Activated T-helper 1 cell treated with anti-CD3 and anti-CD28 coated beads, Interleukin-2, amount 50 U/mL, for 16 hours (primary cell): ENCODE measurements at places on chromosomes 4 and X.

DNA sequence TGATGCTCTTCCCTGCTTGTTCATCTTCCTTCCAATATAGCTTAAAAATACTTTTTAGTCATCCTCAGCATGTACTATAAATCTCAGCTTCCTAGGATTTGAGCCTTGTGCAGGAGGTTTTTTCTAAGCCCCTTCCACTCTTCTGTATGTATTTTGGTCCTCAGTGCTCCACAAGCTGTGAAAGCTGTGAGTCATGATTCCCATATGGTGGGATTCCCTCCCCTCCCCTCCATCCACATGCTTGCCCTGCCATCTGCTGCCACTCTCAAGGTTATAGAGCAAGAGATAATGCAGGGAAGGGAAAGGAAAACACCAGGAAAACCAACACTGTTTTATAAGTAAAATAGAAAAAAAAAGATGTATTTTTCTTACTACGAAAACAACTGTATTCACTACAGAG lies 58.5 kb upstream of the AP1S2 start:
- no peak for DNase-seq

DNA sequence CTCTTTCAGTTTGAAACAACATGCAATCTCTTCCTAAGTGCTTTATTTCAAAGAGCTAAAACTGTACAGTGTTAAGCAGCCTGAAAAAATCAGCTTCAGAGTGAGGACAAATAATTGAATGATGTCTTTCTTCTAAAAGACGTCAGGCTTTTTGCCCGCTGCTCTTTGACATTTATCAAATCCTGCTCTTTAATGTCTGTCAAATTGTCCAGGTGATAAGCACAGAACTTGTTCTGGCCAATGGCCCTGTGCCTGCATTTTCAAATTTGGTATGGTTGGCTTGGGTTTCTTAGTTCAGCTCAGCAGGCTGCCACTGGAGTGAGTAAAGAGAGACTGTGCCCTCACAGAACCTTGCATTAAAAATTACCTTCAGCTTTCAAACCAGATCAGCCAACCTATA lies 712.9 kb upstream of the LCORL start:
- DNase-seq = no peak

GRCh38 chr4:11497972-11498371 lies 69.3 kb upstream of the HS3ST1 start:
- no peak for DNase-seq

DNA sequence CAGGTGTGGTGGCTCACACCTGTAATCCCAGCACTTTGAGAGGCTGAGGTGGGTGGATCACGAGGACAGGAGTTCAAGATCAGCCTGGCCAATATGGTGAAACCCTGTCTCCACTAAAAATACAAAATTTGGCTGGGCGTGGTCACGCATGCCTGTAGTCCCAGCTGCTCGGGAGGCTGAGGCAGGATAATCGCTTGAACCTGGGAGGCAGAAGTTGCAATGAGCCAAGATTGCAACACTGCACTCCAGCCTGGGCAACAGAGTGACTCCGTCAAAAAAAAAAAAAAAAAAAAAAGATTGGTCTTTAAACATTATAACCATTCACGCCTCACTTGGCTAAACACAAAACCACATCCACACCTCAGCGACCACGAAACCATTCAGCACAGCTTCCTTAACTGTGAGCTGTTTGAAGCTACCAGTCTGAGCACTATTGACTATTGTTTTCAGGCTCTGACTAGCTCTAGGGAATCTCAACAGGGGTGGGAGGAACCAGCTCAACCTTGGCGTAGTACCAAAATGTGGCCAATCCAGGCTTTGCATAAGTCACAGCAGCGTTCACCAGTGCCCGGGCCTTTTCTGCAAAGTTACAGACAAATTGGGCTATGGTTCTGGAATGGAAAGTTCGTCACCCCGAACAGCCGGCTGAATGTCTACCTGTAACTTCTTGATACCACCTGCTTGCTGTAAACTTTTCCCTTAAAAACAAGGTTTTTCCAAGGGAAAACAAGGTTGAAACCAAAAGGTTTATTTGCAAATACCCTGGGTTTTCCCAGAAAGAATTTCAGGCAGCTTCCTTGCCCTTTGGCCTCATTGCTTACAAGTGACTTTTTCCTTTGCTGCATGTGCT lies 73.6 kb upstream of the DHX15 start:
- DNase-seq = no peak

DNA sequence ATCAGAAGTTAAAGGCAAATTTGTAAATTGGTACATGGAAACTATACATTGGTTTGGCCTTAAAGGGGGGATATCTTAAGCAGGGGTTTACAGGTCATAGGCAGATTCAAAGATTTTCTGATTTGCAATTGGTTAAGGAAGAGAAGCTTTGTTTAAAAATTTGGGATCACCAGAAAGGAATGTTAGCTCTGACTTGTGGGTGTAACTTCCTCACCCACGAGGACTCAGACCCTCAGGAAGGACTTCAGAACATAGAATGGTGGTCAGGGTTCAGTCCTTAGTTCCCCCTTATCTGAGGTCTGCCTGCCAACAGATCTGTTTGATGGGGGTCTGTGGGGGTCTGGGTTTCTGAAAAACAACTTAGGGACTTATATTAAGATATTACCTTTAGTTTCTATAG lies 427.4 kb upstream of the DIPK2B start:
- no peak for DNase-seq
